Activated naive CD4-positive, alpha-beta T cell (primary cell): ENCODE measurements at places on chromosomes 5 and 9.
A peak's percentile ranks its signal among the peaks of the same experiment; 100 is the strongest.

GRCh38 chr9:35163413-35163812 lies 1.6 kb downstream of the UNC13B start:
- no peak for DNase-seq

DNA sequence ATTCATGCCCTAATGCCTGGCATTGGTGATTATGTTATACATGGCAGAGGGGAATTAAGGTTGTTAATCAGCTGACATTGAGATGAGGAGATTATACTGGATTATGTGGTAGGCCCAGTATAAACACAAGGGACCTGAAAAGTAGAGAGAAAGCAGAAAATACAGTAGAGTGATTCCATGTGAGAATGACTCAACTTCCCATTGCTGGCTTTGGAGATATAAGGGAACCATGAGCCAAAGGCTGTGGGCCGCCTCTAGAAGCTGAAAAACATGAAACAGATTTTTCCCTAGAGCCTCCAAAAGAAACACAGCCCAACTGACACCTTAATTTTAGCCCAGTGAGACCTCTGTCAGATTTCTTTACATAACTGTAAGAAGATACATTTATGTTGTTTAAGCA lies 65.0 kb upstream of the CTXN3 start:
- no peak for DNase-seq

- no peak for DNase-seq
Measured at GRCh38 chr5:124812771-124813358, 66.4 kb upstream of the ZNF608 start.

- no peak for DNase-seq
Measured at GRCh38 chr9:74006935-74007334, 490.2 kb upstream of the RORB start.

- DNase-seq, result no peak
Measured at GRCh38 chr9:98021306-98022040, 35.1 kb upstream of the NANS start.

GRCh38 chr5:67094476-67095300 lies 101.9 kb downstream of the CD180 start:
- DNase-seq, result no peak

DNA sequence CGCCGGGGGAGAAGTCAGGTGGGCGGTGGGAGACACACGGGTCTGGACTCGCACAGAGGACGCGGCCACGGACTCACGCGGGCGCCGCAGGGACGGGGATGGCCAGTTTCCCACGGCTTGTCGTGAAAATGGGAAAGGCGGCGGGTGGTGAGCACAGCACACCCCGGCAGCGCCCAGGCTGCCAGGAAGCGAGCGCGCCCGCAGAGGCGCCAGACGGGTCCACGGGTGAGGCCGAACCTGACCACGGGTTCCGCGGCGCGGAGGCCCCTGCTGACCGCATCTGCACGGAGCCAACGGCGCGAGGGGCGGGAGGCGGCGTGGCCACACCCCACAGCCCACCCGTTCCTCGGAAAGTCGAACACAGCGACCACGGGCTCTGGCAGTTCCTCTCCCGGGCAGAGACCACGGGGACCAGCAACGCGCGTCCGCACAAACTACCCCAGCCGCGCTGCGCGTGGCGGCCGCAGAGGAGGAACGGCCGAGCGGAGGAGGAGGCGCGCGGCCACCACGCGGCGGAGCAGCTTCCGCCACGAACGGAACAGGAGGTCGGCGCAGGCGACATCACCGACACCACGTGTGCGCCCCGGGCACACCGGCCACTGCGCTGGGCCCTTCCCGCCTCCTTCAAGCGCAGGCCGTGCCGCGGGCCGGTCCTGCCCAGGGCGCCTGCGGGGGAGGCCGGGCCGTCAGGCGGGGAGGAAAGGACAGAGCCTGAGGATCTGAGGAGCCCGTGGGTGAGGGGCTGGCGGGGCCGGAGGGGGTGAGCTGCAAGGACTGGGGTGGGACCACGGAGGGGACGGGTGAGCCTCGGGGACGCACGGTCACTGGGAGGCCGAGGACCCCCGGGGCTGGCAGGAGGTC lies 5.6 kb downstream of the EXD3 start:
- DNase-seq, result no peak

DNA sequence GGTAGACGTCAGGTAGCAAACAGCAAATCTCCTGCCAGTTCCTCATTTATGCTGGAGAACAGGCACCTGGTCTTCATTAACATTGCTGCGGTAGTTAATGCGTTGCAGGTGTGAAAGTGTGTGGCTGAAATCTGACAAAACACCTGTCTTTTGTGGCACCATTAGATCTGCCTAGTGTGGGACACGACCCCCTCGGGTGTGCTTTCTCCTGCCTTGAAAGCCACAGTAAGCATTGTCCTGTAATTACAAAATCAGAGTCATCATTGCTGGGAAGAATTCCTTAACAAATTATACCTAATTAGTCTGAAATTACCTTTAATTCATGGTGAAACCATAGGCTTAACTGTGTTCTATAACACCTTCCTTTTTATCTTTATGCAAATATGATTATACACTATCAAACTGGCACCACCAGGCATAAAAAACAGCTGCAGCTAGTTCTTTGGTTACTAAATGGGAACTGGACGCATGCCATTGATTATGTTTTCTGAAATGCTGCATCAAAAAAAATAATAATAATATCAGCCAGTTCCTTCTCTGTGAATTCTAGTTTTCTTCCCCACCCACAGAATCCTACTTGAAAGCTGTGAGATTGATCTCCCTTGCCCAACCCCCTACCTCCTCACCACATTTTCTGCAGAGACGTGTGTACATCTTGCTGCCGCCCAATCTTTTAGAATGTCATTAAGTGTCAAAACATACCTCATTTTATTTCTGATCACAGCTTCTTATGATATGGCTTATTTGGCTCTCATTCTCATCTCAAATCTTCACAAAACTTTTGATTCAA lies 374.0 kb downstream of the NFIB start:
- DNase-seq, result no peak

GRCh38 chr9:137085920-137086530 lies 760 bp upstream of the MAN1B1 start:
- peak; percentile 44 for DNase-seq

DNA sequence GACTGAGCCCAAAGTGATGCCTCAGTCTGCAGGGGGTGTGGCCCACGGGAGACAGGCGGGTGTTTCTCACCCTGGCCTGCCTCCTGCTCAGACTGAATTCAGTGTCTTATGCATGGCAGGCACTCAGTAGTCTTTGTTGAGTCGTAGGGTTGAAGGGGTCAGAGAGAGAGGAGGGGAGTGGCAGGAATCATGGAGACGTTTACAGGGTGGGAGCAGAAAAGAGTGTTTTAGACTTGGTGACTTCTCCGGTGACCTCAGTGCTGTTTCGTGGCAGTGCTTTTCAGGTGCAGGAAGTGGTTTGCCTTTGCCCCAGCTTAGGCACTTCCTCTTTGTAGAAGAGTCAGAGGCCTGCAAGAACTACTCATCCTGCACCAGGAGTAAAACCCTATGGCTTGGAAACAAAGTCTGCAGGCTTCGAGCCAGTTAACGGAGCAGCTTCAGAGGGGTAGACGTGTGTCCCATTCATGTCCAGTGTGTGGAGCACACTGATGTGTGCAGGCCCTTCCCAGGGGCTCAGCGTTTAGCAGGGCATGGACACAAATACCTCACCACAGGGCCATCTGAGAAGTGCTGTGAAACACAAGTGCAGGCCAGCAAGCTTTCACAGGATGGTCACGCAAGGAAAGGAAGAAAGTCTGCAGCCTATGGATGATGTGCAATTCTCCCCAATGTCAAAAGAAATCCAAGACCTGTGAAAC lies 24.5 kb upstream of the SEMA4D start:
- peak; percentile 45 for DNase-seq

DNA sequence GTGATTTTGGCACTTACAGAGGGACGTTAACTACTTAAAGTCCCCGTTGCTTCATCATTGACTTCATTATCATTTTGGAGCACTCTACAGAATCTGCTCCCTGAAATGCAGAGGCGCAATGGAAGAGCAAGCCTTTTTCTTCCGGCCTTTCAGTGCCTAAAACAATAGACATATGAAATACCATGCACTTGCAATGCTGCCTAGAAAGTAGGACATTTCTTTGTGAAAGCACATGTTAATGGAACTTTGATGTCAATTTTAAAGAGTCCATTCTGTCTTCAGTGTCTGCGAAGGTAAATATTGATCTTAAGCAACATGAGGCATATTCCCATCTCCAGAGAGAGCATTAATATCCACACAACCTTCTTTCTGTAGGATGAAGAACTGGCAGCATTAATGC lies 36.3 kb downstream of the ITGA2 start:
- no peak for DNase-seq

DNA sequence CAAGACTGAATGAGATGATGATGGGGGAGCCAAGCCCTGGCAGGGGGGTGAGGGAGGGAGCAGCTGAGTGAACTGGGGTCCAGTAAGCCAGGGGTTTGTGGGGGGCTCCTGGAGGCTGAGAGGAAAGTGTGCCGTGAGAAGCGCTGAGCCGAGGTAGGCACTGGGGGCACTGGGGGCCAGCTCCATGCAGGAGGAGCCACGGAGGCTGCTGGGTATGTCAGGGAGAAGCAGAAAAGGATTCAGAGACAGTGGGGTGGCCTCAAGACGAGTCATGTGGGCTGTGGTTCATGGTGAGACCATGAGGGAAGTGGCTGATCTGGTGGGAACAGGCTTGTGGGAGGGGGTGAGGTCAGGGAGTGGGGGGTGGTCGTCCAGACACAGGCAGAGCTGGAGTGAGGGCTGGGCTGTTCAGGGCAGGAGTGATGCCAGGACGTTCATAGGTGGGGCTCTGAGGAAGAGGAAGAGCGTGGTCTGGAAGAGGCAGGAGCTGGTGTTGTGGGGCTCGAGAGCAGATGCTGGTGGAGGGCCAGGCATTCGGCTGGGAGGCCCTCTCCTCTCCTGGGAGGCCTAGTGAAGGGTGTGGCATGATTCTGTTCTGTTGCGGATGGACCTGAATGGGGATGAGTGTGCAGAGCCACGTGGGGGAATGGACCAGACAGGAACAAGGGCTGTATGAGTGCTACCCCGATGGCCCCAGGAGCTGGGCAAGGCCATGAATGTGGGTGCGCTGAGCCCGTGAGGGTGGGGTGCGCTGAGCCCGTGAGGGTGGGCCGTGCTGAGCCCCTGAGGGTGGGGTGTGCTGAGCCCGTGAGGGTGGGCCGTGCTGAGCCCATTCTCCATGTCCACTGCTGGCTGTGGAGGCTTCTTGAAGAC lies 92.7 kb upstream of the CACNA1B start:
- DNase-seq, result no peak

DNA sequence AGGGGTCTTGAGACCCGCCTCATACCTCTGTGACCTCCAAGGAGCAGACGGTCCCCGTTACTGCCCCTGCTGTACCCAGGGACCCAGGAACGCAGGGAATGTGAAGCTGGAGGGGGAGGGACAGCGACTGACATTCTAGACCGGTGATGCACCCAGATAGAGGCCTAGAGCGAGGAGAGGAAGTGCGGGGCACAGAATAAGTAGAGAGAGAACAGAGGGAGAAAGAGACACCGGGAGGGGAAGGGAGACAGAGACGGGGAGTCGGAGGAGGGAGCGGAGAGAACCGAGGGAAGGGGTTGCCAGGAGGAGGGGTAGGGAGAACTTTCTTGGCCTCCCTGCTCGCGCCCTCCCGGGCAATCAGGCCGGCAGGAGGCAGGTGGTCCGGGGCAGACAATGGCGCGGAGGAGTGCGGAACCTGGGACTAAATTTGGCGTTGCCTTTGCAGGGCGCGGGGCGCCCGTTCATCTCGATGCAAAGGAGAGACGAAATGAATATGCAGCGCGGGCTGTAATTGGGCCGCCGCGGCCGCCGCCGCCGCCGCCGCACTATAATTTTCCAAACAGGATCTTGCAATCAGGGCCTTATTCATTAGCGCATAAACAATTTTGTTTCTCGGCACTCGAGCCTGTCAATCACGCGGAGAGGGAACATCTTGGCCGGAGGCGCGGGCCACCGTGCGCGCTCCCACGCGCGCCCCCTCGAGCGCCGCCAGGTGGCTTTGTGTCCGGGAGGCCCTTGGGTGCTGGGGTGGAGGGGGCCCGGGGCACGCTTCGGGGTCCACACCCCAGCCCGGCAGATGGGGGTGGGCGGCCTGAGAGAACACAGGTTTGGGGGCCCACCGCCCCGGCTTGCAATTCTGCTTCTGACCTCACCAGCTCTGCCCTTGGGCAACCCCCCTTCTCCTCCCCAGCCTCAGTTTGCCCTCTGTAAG lies 33.0 kb downstream of the NDUFA8 start:
- DNase-seq, result no peak

DNA sequence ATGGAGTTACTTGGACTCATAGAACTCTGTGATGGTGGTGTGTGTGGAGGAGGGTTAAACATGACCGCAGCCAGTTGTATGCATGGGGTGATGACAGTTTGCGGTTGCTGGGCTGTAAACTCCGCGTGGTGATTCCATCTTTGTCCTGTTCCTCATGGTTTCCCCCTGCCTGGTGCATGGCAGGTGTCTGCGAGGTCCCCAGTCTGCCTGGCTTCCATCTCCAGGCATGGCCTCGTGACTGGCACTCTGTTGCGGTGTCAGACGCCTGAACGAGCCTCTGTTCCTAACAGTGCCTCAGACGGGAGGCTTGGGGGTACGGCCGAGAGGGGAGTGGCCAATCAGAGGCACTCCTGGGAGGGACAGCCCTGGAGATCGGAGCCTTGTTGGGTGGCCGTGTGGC lies 33.9 kb upstream of the SH3PXD2B start:
- DNase-seq, result no peak

DNA sequence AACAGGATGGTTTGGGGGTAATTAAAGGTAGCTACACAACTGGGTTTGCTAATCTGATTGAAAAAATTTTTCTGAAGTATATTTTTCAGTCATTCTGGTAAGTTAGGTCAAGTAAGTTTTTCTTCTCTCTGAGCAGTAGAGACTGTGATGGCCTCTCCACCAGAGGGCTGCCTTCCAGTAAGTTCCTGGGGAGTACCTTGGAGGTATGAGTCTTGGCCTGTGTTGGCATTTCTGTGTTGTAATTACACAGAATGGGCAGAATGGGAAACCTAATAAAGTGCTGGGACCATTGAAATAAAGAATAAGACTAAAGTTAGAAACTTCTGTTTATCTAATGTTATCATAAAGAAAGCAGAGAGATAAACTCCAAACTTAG lies 430.8 kb downstream of the ARHGEF28 start:
- DNase-seq, result no peak

DNA sequence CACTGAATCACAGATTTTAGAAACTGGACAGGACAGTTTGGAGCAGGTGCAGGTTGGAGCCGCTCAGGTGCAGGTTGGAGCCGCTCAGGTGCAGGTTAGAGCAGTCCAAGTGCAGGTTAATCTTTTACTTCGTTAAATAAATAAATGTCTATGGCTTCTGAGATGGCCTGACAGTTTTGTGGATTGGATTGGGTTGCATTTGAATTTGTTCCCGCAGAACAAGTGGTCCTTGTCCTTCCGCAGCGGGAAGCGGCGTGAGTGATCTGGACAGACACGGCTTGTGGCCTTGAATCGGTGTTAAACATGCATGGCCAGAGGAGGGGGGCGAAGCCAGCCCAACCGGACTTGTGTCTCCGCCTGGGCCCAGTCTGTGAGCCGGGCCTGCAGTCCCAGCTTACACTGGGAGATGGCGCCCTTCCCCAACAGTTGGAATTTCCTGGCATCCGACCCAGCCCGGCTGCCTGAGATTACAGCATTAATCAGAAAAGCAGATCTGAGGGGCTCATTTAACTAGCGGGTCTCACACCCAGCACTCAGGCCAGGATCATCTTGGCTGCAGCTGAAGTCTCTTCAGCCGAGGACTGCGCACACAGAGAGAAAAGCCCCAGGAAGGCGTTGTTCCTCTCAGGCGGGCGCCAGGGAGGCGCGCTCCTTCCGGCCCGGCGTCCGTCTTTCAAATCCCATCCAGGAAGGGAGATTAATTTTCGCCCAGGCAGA lies 1.5 kb upstream of the OLFM1 start:
- DNase-seq, result no peak
